ENCODE measurements at places on chromosomes 12 and 14. TPM values are rescaled to one million over a fixed set of nuclear protein-coding genes. Genes with fewer than 3 reads are reported as not detected.

EPYC gene
- total RNA-seq = not detected

KRT80 gene
- 1.5 TPM for total RNA-seq

KERA gene
- total RNA-seq = not detected

BAZ2A gene
- 112 TPM for total RNA-seq

HOXC12 gene
- not detected for total RNA-seq

CTSG gene
- not detected for total RNA-seq

MBIP gene
- 11.0 TPM for total RNA-seq

C12orf43 gene
- 19.8 TPM for total RNA-seq

RASSF9 gene
- 0.87 TPM for total RNA-seq

AMDHD1 gene
- total RNA-seq = not detected

TBX3 gene
- 6.8 TPM for total RNA-seq

KRT82 gene
- total RNA-seq = not detected

RPAP3 gene
- 17.8 TPM for total RNA-seq

KLRK1 gene
- not detected for total RNA-seq

OVCH1 gene
- not detected for total RNA-seq

AQP5 gene
- total RNA-seq = not detected

FAM186B gene
- total RNA-seq = 0.12 TPM

NKX2-1 gene
- total RNA-seq = not detected

SETD1B gene
- total RNA-seq = 7.1 TPM

DLGAP5 gene
- 8.9 TPM for total RNA-seq

KRT79 gene
- total RNA-seq = 0.12 TPM

NINJ2 gene
- total RNA-seq = 2.7 TPM

LIMA1 gene
- 85.5 TPM for total RNA-seq

SYCP3 gene
- total RNA-seq = not detected

STAC3 gene
- 0.58 TPM for total RNA-seq

RNASE3 gene
- not detected for total RNA-seq

MTA1 gene
- total RNA-seq = 85.9 TPM

PZP gene
- 0.24 TPM for total RNA-seq

FOXN3 gene
- 18.8 TPM for total RNA-seq

KRT74 gene
- not detected for total RNA-seq

PTGER2 gene
- total RNA-seq = 0.92 TPM

FAM222A gene
- 1.0 TPM for total RNA-seq

LMO3 gene
- total RNA-seq = not detected
